Naive B cell (primary cell): ENCODE measurements at places on chromosomes 6 and 20.

DNA sequence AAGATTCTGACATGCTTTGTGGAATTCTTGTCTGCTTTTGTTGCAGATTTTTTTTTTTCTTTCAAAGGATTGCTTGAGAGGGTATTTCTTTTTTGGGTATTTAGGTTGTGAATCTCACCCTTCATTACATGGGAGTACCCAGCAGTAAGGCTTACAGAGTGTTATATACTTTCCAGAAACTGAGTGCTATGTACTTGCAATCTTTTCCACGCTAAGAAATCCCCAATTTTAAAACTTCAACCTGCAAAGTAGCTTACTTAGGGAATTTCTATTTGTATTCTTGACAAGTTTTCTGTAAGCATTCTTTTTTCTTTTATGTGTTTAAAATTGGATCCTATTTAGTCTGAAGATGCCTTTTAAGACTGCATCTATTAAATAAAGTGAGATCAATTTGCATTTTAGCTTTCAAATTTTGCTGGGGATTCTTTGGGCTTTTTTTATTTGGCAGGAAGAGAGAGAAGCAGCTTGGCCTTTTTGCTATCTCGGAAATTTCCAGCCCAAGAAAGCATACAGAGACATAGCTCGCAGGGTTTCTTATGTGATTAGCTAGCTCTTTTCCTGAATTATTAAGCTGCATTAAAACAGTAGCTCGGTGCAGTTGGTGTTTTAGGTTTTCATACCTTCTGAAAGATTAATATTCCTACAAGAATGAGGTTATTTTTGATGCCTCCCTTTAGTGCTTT, 42.6 kb downstream of the KCNS1 start:
- no peak for DNase-seq

GRCh38 chr6:19472850-19473249, 364.3 kb upstream of the ID4 start:
- DNase-seq = no peak

DNA sequence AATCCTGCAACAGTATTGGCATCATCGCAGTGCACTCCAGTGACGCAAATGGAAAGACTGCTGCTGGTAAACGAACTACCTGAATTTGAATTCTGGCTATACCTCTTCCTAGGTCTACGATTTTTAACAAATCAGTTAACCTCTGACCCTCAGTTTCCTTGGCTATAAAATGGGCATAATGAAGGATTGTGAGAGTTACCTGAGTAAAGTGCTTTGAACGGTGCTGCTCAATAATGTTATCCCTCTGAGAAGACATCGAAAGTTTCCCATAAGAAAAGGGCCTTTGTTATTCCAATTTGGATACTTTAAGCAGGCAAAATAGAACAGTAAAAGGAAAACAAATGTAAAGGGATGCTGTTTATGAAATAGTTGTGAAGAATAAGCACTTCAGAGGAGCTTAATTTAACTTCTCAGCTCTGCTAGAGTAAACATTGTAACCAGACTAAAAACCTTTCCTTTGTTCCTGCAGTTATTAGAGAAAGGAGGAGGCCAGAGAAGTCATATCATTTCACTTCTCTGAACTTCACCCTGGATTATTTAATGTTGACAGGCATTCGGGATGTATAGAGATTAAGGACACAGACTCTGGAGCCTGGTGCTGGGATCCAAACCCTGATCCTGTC, 5.8 kb downstream of the SGK1 start:
- DNase-seq = no peak

GRCh38 chr6:144898052-144898689, 613.0 kb downstream of the UTRN start:
- DNase-seq = no peak

- no peak for DNase-seq
These were observed 100.6 kb upstream of the EMILIN3 start for GRCh38 chr20:41467220-41467619.

DNA sequence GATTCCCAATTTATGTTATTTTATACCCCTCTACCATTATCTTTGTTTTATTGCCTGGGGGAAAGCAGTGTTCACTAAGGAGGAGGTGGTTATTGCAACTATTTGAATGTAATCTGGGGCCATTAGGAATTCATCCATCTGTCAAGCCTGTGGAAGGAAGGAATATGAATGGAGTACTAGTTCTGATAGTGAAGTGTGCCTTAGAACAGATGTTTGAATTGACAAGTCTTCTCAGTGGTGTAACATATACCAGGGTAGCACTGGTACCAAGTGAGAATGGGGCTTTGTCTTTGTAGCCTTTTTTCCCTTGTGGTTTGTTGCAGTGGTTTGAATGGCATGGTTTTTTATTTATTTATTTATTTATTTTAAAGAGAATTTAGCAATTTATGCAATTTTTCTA, 27.9 kb upstream of the HDAC2 start:
- no peak for DNase-seq

DNA sequence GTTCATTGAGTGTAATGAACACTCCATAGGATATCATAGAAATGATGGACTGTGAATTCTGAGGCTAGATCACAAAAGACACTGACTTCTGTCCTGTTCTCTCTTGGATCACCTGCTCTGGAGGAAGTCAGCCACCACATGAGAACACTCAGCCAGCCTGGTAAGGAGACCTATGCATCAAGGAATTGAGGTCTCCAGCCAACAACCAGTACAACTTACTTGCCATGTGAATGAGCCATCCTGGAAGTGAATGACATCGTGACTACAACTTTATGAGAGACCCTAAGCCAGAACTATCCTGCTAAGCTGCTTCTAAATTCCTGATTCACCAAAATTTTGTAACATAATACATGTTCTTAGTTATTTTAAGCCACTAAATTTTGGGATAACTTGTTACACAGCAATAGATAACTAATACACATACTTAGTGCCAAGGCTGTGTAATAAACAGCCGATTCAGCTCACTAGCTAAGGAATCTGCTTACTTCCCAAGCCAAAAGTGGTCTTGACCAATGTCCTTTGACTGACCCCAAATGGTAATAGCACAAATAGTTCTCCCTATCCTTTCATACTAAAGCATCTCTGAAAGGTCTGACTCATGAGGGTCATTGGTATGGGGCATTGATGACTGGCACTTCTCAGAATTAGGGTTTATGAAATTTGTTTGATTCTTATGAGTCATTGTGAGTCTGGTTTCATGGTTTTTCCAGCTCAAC, 6.9 kb upstream of the CTNNBL1 start:
- no peak for DNase-seq

DNA sequence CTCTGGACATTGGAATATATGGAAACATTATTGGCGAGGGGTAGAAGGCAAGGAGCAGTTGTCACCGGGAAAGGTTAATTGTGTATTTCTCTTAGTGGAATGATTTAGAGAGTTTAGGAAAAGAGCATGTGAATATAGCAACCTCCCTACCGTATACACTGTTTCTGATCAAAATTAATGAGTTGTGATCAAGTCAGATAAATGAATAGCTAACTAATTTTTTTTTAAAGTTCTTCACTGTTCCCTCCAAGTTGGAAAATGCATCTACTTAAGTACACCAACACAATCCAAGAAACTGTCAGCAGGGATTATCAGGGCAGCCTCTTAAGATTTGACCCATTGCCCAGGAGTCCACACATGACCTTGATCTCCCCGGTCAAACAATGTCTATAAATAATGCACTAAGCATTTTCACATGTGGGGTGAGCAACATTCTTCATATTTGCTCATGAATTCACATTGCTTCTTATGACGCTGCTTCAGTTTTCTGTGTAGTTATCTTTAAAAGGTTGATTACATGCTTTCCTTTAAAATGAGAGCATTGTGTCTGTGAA, 680.8 kb upstream of the NRSN1 start:
- DNase-seq = no peak

GRCh38 chr20:63782051-63782471, 42.5 kb downstream of the SLC2A4RG start:
- no peak for DNase-seq
